Kidney (tissue), 22 donors: ENCODE measurements at places on chromosomes 6 and 20.

DNA sequence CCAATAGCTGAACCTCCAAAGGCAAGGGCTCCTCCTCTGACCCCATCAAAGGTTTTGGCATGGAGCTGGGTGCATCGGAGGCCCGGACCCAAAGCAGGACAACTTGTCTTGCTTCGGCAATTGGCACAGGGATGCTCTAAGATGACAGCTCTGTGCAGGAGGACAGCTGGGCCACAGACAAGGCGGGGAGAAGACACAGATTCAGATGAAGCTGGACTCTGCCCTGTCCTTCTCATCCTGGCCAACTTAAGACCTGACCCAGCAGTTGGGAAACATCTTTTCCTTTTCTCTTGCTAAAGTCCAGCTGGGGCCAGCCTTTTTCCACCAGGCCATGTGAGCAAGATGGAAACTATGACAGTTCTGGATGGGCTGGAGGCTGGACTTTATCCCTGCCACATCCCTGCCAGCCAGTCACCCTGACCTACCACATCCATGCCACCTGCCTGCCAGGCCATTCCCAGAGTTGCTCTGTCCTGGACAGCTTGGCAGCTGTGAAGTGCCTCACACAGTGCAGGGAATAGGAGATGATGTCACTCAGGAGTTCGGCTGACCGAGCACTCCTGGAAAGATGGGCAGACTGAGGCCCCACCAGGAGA, 12.7 kb upstream of the PSMF1 start:
- no peak for DNase-seq

- DNase-seq: no peak
Observed at GRCh38 chr6:169227116-169227515, 26.5 kb downstream of the THBS2 start.

DNA sequence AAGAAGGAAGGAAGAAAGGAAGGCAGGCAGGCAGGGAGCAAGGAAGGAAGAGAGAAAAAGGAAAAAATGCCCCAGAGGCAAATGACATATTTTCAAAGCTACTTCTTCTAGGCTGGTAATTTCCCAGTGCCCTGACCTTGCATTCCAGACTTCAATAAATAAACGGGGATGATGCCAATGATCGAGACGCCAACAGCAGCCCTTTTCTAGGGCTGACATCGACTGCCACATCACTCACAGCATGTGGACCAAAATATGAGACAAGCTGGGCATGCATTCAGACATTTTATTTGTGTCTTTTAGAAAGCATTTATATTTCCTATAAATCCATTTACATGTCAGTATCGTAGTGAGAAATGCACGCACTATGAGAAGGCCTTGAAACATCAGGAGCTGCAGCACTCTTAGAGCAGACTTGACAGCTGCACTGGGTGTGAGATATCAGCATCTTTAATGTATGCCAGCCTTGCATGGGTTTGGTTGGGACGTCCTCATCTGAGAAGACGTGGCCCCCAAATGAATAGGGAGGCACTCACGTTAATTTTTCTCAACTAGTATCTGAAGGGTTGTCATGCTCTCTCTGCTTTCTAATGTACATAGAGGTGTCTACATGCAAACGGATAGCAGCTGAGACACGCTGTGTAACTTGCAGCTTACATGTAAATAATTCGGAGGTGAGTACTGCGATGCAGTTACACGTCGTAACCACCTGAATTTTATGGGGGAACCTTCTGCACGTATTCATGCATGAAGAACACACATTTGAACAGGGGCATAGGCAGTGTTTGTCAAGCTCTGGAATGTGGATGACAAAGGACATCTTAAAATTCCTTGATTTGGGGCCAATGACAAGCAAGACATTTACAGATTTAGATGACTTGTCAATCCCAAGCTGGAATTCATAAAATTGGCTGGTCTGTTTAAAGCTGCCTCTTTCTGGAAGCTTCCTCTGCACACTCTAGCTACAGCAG, 149.1 kb upstream of the AGPAT4 start:
- no peak for DNase-seq

GRCh38 chr20:35772563-35773058, 796 bp downstream of the PHF20 start:
- peak; percentile 23 for DNase-seq

GRCh38 chr20:24999568-24999967, 7.0 kb upstream of the APMAP start:
- DNase-seq: no peak

- DNase-seq: no peak
Observed at GRCh38 chr6:162270966-162271365, 456.6 kb downstream of the PRKN start.

GRCh38 chr20:35680452-35681183, 15.9 kb upstream of the CPNE1 start:
- no peak for DNase-seq

GRCh38 chr6:45822873-45823272, 192.8 kb downstream of the CLIC5 start:
- no peak for DNase-seq

DNA sequence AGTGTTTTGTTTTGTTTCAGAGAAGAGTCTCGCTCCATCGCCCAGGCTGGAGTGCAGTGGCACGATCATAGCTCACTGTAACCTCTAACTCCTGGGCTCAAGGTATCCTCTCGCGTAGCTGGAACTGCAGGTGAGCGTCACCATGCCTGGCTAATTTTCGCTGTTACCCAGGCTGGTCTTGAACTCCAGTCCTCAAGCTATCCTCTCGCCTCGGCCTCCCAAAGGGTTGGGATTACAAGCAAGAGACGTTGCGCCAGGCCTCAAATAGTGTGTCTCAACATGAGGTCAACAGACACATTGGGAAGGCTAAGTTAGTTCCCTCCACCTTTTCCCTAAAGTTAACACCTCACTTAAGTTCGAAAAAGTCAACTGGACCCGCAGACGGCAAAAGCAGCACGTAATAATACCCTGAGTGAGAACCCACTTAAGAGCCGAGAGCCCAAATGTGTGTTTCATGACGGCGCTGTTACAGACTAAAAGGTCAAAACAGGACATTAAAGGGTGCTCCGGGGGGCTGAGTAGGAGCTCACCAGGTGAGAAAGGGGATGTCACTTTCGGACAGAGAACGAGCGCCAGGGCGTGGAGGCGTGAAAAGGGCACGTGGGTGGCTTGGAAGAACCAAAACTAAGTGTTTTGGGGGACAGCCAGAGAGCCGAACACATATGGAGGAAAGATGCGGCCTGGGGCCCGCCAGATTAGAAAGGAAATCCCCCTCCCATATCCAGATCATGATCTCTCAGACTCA, 499 bp downstream of the TTI1 start:
- DNase-seq: no peak

GRCh38 chr6:46246727-46247126, 75.9 kb upstream of the ENPP5 start:
- DNase-seq: no peak

DNA sequence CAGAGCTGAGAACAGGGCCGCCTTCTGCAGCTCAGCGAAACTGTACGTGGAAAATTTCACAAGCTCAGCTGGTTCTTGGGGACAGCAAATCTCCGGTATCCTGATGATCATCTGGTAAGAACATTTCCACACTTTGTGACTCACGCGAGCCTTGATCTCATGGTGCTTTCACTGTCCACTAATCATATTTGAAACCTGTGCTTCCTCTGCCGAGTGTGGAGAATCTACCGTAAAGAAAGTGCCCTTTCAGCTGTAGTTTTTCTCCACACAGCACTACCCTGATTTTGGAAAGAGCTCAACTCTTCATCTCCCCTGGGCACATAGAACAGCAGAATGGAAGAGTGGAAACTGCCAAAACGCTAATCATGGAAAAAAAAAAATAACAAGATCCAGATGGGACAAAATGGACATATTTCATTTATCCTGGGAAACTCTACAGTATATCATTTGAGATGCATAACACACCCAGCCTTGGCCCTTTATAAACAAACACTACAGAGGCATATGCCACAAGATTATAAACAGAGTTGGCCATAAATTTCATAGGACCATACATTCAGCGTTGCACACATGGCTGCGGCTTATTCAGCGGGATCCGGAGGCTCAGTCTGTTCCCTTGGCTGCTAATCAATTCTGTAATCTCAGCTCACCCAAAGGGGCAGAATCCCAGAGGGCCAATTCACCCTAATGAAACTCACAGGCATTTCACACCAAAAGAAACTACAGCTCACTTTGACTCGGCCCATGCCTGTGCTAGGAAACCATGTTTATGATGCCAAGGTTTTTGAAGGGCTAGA, 434.5 kb downstream of the HDGFL1 start:
- peak; percentile 27 for DNase-seq

DNA sequence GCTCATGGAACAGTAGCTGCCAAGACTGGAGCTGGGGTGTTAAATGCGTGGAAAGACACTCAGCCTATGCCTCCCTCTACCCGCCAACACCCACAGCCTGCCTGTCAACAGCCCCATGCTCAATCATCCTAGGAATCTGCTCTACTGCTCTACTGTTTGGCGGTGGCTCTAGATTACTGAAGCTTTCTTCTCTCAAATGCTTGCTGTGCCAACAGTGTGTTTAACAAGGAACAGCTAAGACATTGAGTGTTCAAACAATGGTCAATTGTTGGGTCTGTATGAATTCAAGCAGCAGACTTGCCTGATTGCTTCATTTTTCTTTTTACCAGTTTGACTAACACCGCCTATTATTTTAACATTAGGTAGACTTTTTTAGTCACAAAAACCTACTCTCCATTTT, 258.6 kb downstream of the SOD2 start:
- DNase-seq: no peak

- DNase-seq: no peak
Observed at GRCh38 chr6:120876424-120876823, 457.9 kb downstream of the TBC1D32 start.

DNA sequence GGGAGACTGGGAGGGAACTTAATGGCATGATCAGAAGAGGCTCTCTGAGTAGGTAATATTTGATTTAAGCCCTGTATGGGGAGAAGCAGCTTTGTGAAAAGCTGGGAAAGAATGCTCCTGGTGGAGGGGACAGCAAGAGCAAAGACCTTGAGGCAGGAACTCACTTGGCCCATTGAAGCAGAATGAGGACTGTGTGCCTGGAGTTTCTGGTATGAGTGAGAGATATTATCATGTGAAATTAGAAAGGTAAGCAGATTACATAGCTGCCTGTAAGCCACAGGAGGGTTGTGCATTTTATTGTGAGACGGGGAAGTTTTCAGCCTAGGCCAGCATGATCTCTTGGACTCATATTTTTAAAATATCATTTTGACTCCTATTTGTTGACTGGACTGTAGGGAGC, 502.1 kb downstream of the DHX35 start:
- no peak for DNase-seq

DNA sequence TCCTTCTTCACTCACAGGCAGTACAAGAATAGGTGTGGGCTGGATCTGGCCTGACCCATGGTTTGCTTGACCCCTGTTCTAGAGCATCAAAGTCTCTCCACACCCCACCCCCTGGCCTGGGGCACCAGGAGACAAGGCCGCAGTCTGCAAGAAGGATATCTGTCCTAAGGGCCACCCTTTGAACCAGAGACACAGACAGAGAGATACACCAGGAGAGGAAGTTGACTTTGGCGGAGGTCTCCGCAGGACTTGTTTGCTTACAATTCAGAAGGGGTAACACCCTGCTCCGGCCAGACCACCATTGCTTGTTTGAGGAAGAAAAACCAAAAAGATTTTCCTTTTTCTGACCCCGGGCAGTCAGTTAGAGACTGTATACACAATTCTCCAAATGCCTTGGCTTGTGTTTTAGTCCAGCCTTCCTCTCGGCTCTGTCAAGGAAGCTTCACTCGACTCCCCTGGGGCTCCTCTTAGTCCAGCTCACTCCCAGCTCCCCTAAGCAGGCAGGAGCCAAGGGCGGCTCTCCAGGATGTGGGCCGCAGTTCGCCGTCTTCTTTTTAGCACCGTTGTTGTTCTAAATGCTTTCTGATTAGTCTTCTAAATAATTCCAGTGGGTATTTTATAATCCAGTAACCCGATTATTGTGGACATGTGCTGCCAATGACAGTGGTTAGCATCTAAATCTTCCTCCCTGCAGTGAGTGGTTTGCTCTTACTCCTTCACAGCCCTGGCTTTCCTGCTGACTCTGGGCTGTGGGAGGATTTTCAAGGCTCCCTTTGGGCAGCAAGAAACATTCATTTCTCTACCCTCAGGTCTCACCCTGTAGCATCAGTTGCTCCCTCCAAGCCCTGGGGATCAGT, 58.6 kb upstream of the MRPS10 start:
- DNase-seq: peak; percentile 81

GRCh38 chr6:14476793-14477531, 359.4 kb downstream of the CD83 start:
- peak; percentile 83 for DNase-seq

DNA sequence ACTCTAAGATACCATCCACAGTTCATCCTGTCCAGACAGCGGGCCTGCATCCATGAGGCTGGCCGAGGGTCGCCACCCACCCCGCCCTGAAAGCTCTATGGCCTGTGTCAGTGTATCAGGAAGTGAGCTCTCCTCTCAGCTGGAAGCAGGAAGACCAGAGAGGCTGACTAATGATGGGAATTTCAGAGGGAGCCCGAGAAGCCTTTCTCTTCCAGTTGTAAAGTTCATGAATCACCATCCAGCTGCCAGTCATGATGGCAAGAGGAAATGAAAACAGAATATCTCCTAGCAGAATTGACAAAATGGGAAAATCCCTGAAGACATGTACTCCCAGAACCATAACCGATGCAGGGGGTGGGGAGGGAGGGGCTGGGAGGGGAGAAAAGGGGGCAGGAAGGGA, 109.6 kb upstream of the RPS6KA2 start:
- DNase-seq: no peak

- DNase-seq: no peak
Observed at GRCh38 chr20:49275636-49276035, 2.2 kb downstream of the ZNFX1 start.

DNA sequence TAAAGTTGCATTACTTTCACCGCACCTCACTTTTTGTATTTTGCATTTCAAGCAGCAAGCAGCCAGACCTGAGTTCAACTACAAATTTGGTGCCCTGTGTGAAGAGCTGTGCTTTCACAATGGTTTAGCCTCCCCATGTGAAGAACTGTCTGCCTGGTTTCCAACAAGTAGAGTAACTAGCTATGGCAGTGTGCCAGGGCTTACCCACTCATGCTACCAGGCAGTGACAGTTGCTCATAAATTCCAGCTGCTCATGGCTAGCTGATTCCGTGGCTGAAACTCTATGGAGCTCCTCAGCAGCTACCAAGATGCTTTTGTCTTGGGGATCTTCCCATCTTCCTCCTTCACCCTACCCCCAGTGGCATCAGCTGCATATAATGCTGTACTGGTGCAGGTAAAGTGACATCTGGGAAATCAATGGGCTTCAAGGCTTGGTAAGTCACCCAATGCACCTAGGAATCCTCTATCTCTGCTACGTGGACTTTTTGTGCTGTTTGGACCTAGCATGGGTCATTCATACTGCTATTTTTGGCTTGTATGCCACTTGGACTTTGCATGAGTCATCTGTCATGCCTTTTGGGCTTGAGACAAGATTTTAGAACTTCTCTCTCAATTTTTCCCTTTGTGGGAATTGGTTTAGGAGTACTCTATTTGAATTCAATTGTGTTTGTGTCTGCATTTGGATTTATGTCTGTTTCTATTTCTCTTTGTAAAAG, 176.5 kb upstream of the GJE1 start:
- DNase-seq: no peak

DNA sequence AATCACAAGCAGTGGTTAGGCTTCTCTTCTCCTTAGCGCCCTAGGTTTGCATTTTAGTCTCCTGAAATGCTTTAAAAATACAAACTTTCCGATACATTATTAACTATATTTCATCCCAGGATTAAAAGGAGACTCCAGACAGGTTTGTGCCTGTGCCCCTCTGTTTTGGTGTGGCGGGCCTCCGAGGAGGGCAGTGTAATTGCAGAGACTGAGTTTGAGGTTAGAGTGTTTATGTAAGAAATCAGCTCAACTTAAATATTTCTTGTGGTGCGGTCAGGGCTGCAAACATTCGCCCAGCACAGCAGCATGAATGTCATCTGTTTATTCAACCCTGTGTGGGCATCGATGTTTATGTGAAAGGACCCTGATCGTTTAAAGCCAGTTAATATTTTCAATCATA, 130.4 kb upstream of the AKAP12 start:
- DNase-seq: no peak
